ENCODE measurements at places on chromosomes 1 and 21. TPM values are rescaled to one million over a fixed set of nuclear protein-coding genes. Genes with fewer than 3 reads are reported as not detected.

The C1orf185 gene
- polyA plus RNA-seq = not detected

The BCAN gene
- polyA plus RNA-seq = 0.46 TPM

The ANKRD45 gene
- polyA plus RNA-seq = 2.6 TPM

The TCHH gene
- 0.06 TPM for polyA plus RNA-seq

The CYP4A22 gene
- 0.27 TPM for polyA plus RNA-seq

The MYCL gene
- polyA plus RNA-seq = 11.6 TPM

The A3GALT2 gene
- not detected for polyA plus RNA-seq

The TTC22 gene
- 4.9 TPM for polyA plus RNA-seq

The ZSWIM5 gene
- 4.7 TPM for polyA plus RNA-seq

The TMEM51 gene
- 18.6 TPM for polyA plus RNA-seq

The RNU1-4 gene
- not detected for polyA plus RNA-seq

The NGF gene
- polyA plus RNA-seq = 0.88 TPM

The GRIK1 gene
- polyA plus RNA-seq = 0.46 TPM

The TINAGL1 gene
- polyA plus RNA-seq = 51.7 TPM

The RERE gene
- 118 TPM for polyA plus RNA-seq

The TIAM1 gene
- polyA plus RNA-seq = 45.8 TPM

The FCGR3A gene
- polyA plus RNA-seq = 3.9 TPM

The SMPDL3B gene
- 15.8 TPM for polyA plus RNA-seq

All from right lung (tissue), 10 donors.